ENCODE measurements at places on chromosomes 1 and 21.

DNA sequence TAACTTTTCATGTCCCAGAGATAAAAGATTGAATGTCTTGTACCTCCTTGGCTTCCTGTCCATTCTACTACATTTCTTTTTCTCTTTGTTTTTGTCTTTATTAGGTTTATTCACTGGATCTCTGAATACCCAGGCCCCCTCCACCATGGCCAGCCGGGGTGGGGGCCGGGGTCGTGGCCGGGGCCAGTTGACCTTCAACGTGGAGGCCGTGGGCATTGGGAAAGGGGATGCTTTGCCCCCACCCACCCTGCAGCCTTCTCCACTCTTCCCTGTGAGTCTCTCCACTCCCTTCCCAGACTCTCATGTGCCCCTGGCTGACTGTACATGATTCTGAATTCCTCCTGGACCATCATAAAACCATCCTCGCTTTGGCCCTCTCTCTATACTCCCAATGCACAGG, 10.2 kb downstream of the POLR3GL start:
- DNase-seq = no peak

DNA sequence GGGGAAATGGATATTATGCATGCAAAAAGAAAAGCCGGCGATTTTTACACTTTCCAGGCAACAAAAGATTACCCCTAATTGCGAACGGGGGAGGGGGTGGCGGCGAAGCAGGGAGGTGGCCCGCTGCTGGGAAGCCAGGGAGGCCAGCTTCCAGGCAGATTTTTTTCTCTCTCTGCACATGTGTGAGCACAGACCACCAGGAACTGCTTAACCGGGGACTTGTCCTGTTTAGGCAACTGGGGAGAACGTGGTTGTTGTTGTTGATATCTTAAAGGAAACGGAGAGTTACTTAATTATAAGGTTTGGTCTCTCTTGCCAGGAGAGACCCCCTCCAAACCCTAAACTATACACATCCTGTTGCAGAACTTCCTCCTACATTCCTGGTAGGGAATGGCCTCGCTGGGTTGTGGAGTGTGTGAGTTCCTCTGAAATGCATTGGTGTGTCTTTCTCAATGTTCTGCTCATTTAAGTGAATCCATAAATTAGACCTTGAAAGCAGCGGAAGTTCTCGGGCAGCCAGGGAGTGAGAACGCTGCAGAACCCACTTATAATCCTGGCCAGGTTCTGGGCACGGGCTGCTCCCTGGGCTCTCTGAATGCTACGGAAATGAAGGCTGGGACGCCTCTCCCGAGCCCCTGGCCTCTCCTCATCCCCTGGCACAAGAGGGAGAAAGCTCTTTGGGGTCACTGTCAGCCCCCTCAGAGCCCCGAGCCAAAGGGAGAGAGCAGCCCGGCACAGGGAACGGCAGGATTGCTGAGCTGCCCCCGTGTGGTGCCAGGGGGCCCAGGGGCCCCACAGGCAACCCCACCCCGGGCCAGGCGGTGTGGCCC, 250.0 kb downstream of the FOXD2 start:
- DNase-seq = no peak

GRCh38 chr1:94115254-94115899, 5.6 kb downstream of the ABCA4 start:
- no peak for DNase-seq

GRCh38 chr1:33573661-33574060, 101.2 kb downstream of the ZSCAN20 start:
- no peak for DNase-seq

DNA sequence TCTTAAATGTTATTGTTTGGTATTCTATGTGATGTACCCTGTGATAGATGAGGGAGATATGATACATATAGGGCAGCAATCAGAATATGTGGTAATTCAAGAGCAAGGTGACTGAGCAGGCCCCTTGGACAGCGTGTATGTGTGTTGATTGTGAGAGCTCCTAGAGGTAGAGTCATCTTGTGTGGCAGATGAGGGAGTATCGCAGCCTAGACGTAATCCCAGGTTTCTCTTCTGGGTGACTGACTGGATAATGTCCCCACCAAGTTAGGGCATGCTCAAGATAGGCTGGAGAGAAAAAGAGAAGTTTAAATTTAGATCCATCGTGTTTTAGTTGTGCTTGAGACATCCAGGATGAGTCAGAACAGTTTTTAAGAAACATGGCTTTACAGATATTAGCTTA, 185.3 kb downstream of the ZP4 start:
- DNase-seq = no peak

- DNase-seq = no peak
Observed at GRCh38 chr21:45280969-45281368, 6.7 kb downstream of the POFUT2 start.

DNA sequence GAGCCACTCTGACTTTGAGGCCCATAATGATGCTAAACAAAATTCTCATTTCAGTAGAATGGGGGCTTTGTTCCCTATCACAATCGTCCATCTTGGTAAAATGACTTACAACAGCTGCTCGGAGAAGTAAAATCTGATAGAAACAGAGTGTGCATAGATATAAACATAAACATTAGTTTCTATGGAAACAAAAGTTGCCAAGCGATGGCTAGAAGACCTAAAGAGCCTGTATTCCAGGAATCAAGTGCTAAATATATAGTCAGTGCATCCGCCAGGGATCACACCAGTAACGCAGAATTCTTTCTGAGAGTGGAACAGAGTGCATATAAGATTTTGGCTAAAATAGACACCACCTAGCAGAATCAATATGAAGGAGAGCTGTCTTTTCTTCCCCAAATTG, 91.2 kb upstream of the KAZN start:
- DNase-seq = no peak
